Liver (tissue), 10 donors: ENCODE measurements at places on chromosomes 2 and 18. TPM values are rescaled to one million over a fixed set of nuclear protein-coding genes. Genes with fewer than 3 reads are reported as not detected.

GRCh38 chr2:112751451-112752197, 12.8 kb downstream of the CKAP2L start:
- no peak for DNase-seq
- H3K36me3 ChIP-seq: no peaks in the 10 kb centered on the region

GDF7 gene
- total RNA-seq: 5.0 TPM

GRCh38 chr2:13005761-13006335, 289.1 kb downstream of the TRIB2 start:
- H3K4me3 ChIP-seq: no peak overlapping the region
- H3K27me3 ChIP-seq: peaks cover 5% of the 10 kb centered on the region
- DNase-seq: no peak
- no peaks in the 10 kb centered on the region for H3K4me1 ChIP-seq
- H3K27ac ChIP-seq: no peak overlapping the region

- no peaks in the 10 kb centered on the region for H3K27me3 ChIP-seq
- no peaks in the 10 kb centered on the region for H3K36me3 ChIP-seq
- DNase-seq: no peak
- peaks cover 6% of the 10 kb centered on the region for H3K4me1 ChIP-seq
Observed at GRCh38 chr2:218039171-218039570, 29.9 kb upstream of the RUFY4 start.

DSC2 gene
- 16.4 TPM for total RNA-seq

GRCh38 chr2:84986018-84986417, 15.1 kb downstream of the KCMF1 start:
- no peak overlapping the region for H3K27ac ChIP-seq
- no peaks in the 10 kb centered on the region for H3K4me1 ChIP-seq
- H3K27me3 ChIP-seq: no peaks in the 10 kb centered on the region
- no peak for DNase-seq
- H3K4me3 ChIP-seq: no peak overlapping the region

GPBAR1 gene
- 1.4 TPM for total RNA-seq

DNA sequence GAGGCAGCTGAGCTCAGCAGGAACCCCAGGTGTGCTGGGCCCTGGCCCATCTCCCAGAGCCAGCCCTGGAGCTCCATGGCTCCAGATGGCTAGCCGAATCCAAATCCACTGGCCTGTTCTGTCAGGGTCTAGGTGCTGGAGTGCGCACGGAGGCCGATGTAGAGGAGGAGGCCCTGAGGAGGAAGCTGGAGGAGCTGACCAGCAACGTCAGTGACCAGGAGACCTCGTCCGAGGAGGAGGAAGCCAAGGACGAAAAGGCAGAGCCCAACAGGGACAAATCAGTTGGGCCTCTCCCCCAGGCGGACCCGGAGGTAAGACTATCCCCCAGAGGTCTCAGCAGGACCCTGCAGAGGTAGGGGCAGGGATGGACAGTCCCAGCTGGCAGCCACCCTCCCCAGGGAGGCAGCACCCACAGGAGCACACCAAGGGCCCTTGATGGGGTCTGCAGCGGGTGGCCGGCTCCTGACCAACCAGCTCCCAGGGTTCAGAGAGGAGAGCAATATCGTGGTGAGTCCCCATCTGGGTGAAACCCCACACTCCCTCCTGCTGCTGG, 26.1 kb upstream of the PRLH start:
- no peak overlapping the region for H3K4me3 ChIP-seq
- no peaks in the 10 kb centered on the region for H3K27me3 ChIP-seq
- no peaks in the 10 kb centered on the region for H3K36me3 ChIP-seq
- H3K4me1 ChIP-seq: peaks cover 19% of the 10 kb centered on the region

PSMA8 gene
- 0.14 TPM for total RNA-seq

GRCh38 chr18:1884623-1885022, 686.7 kb downstream of the METTL4 start:
- H3K4me1 ChIP-seq: no peaks in the 10 kb centered on the region
- H3K27ac ChIP-seq: no peak overlapping the region

MERTK gene
- total RNA-seq: 9.0 TPM

- H3K27ac ChIP-seq: peak overlapping the region; percentile 79
- DNase-seq: no peak
- H3K4me1 ChIP-seq: peaks cover 36% of the 10 kb centered on the region
- no peak overlapping the region for H3K4me3 ChIP-seq
- H3K36me3 ChIP-seq: no peaks in the 10 kb centered on the region
Observed at GRCh38 chr18:57431467-57432080, 3.6 kb upstream of the ONECUT2 start.

DNA sequence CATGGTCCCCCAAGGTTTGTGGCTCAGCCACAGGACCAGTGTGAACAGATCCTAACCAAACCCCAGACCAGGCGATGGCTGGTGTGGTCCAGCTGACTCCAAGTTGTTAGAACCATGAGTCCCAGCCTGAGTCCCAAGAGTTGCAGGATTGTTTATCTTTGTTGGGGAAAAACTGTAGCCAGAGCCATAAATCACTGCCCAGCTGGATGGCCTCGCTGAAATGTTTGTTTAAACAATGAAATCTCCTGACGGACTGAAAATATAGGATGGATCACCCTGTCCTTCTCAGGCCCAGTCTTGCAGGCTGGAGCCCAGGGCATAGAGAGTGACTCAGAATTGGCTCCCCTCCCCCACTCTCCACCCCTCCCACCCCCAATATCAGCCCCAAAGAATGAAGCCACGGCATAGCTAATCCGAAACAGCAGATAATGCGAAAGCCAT, 36.4 kb downstream of the PKDCC start:
- H3K4me1 ChIP-seq: no peaks in the 10 kb centered on the region
- H3K27me3 ChIP-seq: no peaks in the 10 kb centered on the region
- H3K36me3 ChIP-seq: no peaks in the 10 kb centered on the region
- no peak overlapping the region for H3K27ac ChIP-seq
- no peak for DNase-seq

DNA sequence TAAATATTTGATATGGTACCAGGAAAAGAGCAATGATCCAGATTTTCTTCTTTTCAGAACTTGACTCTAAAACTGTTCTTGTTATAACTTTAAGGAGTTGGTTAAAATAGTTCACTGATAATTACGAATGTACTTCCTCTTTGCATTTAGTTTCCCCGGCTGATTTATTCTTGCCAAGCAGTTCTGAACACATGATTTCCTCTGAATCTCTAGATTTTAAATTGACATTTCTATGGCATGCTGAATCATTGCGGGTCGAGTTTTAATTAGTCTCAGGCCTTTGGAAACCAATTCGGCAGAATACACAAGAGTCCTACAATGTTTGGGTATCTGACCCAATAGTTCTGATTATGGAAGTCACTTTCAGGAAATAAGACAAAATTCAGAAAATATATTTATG, 37.3 kb upstream of the DNAH7 start:
- H3K27ac ChIP-seq: no peak overlapping the region
- no peak for DNase-seq
- no peaks in the 10 kb centered on the region for H3K27me3 ChIP-seq
- no peaks in the 10 kb centered on the region for H3K4me1 ChIP-seq
- no peaks in the 10 kb centered on the region for H3K36me3 ChIP-seq

EFEMP1 gene
- total RNA-seq: 9.2 TPM

AGXT gene
- total RNA-seq: 254 TPM

- no peaks in the 10 kb centered on the region for H3K36me3 ChIP-seq
- no peak for DNase-seq
- H3K4me1 ChIP-seq: no peaks in the 10 kb centered on the region
Observed at GRCh38 chr2:102893870-102894269, 132.0 kb downstream of the TMEM182 start.

PARD3B gene
- total RNA-seq: 4.4 TPM

DNA sequence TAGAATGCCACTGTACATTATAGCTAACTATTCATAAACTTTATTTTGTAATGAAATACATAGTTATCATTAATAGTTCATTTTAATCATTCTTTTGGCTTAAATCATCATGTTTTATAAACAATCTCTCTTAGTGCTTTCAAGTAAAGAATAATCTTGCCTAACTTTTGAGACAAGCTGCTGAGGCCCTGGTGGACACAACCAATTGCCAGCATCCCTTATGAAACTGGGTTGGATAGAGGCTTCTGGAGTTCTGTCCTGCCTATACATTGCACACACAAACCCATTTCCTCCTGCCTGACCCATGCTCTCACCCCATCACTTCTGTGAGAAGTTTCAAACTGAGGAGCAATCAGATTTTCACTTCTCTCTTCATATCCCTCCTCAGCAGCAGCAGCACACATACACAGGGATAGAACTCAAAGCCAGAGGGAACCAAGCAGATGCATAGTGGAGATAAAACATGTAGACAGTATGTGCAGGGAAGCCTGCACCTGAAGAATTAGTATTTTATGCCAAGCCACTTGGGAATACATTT, 450.0 kb upstream of the SLC14A2 start:
- H3K4me3 ChIP-seq: no peak overlapping the region
- DNase-seq: no peak
- no peak overlapping the region for H3K27ac ChIP-seq
- H3K27me3 ChIP-seq: no peaks in the 10 kb centered on the region
- H3K4me1 ChIP-seq: no peaks in the 10 kb centered on the region

SCN3A gene
- 1.0 TPM for total RNA-seq

COL5A2 gene
- 83.5 TPM for total RNA-seq

DNA sequence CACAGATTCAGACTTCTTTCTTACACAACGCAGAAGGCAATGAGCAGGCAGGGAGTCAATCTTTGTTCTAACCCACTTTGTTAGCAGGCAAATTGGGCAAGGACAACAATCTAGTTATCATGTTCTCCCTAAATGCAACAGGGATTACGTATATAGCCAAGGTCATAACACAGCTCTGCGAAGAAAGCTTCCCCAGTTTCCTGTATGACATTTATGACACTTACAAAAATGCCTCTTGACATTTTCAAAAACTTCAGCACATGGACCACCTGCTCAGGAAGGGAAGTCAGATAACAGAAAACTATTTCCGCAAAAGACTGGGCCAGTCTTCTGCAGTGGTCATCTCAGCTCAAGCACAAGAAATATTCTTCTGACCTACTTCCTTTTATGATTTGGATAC, 106.1 kb downstream of the IRS1 start:
- no peaks in the 10 kb centered on the region for H3K4me1 ChIP-seq
- H3K4me3 ChIP-seq: no peak overlapping the region
- DNase-seq: no peak
- H3K27me3 ChIP-seq: no peaks in the 10 kb centered on the region
- no peaks in the 10 kb centered on the region for H3K36me3 ChIP-seq

DNA sequence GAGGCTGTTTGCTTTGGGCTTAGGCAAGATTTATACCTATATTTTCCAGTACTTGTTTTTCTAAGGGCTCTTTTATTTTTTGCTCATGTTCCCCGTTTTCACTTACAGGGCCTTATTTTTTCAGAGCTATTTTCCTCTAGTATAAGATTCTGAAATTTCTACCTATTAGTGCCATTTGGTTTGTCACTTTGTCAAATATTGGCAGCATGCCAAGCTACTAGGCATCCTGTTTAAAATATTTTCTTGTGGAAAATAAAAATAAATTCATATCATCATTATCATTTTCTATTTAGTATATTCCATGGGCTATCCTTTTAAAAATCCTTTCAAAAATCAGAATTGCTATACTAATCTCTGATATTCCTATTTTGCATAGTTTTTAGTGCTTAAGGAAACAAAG, 64.8 kb upstream of the CHST9 start:
- no peaks in the 10 kb centered on the region for H3K4me1 ChIP-seq
- no peak for DNase-seq
- H3K27ac ChIP-seq: no peak overlapping the region

PEX13 gene
- 25.1 TPM for total RNA-seq

DNA sequence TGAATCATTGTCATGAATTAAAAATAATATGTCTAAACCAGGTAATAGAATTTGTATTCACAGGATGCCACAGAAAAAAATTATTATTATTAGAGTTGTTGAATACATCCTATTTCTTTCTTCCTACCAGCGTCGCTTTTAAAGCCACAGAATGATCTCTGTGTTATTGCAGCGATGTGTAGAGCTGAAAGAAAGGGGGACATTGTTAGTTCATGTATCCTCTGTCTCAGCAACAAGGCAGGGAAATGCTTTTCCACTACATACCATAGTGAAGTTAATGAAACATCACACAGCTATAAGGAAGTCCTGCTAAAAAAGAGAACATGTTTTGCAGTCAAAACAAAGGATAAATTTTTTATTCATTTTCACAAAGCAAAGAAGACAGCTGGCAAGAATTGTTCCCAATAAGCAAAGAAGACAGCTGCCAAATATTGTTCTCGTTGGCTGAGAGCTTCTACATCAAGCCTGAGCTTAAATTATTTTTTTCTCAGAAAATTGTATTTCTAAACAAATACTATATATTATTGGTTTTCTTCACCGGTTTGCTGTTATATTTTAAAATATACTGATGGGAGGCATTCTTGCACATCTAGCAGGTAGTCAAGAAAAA, 1234.4 kb downstream of the SUCLG1 start:
- H3K4me3 ChIP-seq: no peak overlapping the region
- H3K27ac ChIP-seq: no peak overlapping the region
- H3K4me1 ChIP-seq: no peaks in the 10 kb centered on the region
- no peaks in the 10 kb centered on the region for H3K36me3 ChIP-seq

DNA sequence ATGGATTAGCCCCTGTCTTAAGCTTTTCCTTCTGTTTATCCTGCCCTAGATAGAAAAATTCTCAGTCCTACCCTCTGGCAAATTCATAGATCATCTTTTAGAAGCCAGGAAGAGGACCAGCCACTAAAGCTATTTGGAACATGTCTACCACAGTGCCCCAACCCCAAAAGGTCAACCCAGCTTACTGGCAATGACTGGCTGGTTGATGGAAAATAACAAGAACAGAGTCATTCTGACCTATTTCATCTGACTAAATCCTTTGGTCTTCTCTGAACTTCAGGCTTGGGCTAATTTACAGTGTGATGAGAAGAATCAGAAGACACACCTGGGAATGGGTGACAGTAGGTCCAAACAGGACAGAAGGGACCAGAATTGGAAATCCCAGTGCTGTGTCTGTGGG, 227.3 kb upstream of the CCDC68 start:
- DNase-seq: no peak
- H3K4me3 ChIP-seq: no peak overlapping the region
- H3K36me3 ChIP-seq: no peaks in the 10 kb centered on the region

DNA sequence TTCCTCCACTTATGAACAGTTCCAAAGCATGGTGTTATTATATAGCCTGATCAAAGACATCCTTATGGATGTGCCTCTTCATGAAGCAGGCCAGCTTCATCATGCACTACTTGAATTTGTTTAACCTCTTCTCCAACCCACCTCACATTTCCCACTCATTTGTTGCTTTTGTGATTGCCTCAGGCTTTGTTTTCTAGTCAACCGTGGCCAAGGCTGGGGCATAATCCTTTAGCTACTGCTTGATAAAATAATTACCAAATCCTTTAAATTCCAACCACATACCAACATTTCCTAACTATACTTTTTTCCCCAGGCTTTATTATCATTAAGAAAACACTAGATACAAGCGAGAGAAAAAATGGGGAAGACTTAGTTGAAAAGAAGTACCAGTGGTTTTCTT, 39.6 kb upstream of the SCN1A start:
- no peak overlapping the region for H3K4me3 ChIP-seq
- DNase-seq: no peak
- H3K36me3 ChIP-seq: no peaks in the 10 kb centered on the region
- no peak overlapping the region for H3K27ac ChIP-seq
- no peaks in the 10 kb centered on the region for H3K4me1 ChIP-seq

- H3K27ac ChIP-seq: no peak overlapping the region
- no peak overlapping the region for H3K4me3 ChIP-seq
- H3K36me3 ChIP-seq: no peaks in the 10 kb centered on the region
- H3K4me1 ChIP-seq: peaks cover 9% of the 10 kb centered on the region
- no peaks in the 10 kb centered on the region for H3K27me3 ChIP-seq
Observed at GRCh38 chr2:47172156-47172921, 17.2 kb upstream of the STPG4 start.

GRCh38 chr18:10851824-10852319, 297.5 kb downstream of the PIEZO2 start:
- H3K27ac ChIP-seq: no peak overlapping the region
- DNase-seq: no peak
- H3K27me3 ChIP-seq: no peaks in the 10 kb centered on the region
- H3K36me3 ChIP-seq: no peaks in the 10 kb centered on the region
- H3K4me1 ChIP-seq: no peaks in the 10 kb centered on the region

OTX1 gene
- not detected for total RNA-seq
